Heart right ventricle (tissue), 16 donors: ENCODE measurements at places on chromosomes 4 and X. TPM values are rescaled to one million over a fixed set of nuclear protein-coding genes. Genes with fewer than 3 reads are reported as not detected.

The NWD2 gene
- total RNA-seq, result not detected

DNA sequence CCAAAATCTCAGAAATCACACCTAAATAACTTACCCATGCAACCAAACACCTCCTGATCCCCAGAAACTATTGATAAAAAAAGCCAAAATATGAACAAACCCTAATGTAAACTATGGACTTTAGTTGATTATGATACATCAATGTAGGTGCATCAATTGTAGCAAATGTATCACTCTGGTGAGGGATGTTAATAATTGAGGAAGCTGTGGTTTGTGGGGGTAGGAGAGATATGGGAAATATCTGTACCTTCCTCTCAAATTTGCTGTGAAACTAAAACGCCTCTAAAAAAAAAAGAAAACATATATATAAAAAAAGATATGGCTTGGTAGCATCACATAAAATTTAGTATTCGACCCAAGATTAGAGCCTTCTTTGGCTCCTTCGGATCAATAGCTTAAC is 144.3 kb upstream of the CPEB2 start:
- DNase-seq, result no peak

DNA sequence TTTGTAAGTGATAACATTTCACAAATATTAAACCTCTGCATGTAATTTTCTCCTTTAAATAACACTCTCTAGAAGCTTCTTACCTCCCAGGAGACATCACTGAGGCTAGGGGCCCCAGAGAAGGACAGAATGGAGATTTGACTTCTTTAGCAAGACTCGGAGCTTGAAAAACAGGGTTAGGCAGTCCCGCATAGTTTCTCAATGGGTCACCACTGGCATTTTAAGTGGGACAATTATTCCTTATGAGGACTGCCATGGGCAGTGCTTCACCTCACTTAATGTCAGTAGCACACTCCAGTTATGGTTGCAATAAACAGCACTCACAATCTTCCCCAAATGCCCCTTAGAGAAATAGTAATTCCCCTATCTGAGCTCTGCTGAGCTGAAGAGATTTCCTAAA is 66.7 kb upstream of the NOCT start:
- DNase-seq, result no peak

The SSX3 gene
- not detected for total RNA-seq
